A549 treated with RU486 at 1 μM for 4 hours (cell line): ENCODE measurements at places on chromosomes 12 and 14. TPM values are rescaled to one million over a fixed set of nuclear protein-coding genes. Genes with fewer than 3 reads are reported as not detected.

Gene NUDT14
- total RNA-seq = 25.4 to 45.8 TPM (median 42.7 TPM) in 5 replicates

Gene CMA1
- total RNA-seq = not detected in 5 replicates

Gene PRB2
- total RNA-seq = not detected in 5 replicates

Gene HAL
- 0.21 to 0.51 TPM (median 0.27 TPM) in 4 of 5 replicates, not detected in the other for total RNA-seq

Gene SLC38A4
- total RNA-seq = not detected in 5 replicates

Gene OAS3
- 23.1 to 33.3 TPM (median 29.4 TPM) in 5 replicates for total RNA-seq

Gene SAMD15
- total RNA-seq = 1.4 to 3.3 TPM (median 2.1 TPM) in 5 replicates

Gene PRPF40B
- 4.7 to 8.6 TPM (median 6.7 TPM) in 5 replicates for total RNA-seq

Gene SLC15A5
- not detected in 5 replicates for total RNA-seq

Gene ENDOU
- not detected in 5 replicates for total RNA-seq

Gene ZC3H14
- total RNA-seq = 58.6 to 66.5 TPM (median 64.9 TPM) in 5 replicates

Gene CCDC196
- not detected in 5 replicates for total RNA-seq

Gene ACYP1
- 18.6 to 25.8 TPM (median 23.5 TPM) in 5 replicates for total RNA-seq

Gene RPS29
- total RNA-seq = 4,168 to 5,184 TPM (median 4,607 TPM) in 5 replicates

Gene MBIP
- 9.9 to 21.3 TPM (median 17.1 TPM) in 5 replicates for total RNA-seq

Gene GPD1
- total RNA-seq = 0.12 to 0.40 TPM (median 0.25 TPM) in 5 replicates

Gene BMP4
- total RNA-seq = 1.5 to 3.3 TPM (median 2.1 TPM) in 5 replicates

Gene TBC1D30
- total RNA-seq = 1.7 to 2.5 TPM (median 1.9 TPM) in 5 replicates

Gene CPM
- 4.7 to 9.4 TPM (median 8.7 TPM) in 5 replicates for total RNA-seq

Gene PPP1R1A
- 0.09 to 0.10 TPM in 2 of 5 replicates, not detected in the others for total RNA-seq

Gene AQP2
- total RNA-seq = not detected in 5 replicates

Gene OR6S1
- not detected in 5 replicates for total RNA-seq

Gene POTEM
- total RNA-seq = not detected in 5 replicates

Gene MAP3K9
- total RNA-seq = 3.2 to 5.2 TPM (median 4.7 TPM) in 5 replicates

Gene KERA
- not detected in 5 replicates for total RNA-seq

Gene ANKS1B
- 0.13 to 0.73 TPM (median 0.46 TPM) in 5 replicates for total RNA-seq

Gene TMEM260
- total RNA-seq = 3.5 to 6.6 TPM (median 4.9 TPM) in 5 replicates
